OCI-M1 (cell line): ENCODE measurements at places on chromosomes 13 and 19.

DNA sequence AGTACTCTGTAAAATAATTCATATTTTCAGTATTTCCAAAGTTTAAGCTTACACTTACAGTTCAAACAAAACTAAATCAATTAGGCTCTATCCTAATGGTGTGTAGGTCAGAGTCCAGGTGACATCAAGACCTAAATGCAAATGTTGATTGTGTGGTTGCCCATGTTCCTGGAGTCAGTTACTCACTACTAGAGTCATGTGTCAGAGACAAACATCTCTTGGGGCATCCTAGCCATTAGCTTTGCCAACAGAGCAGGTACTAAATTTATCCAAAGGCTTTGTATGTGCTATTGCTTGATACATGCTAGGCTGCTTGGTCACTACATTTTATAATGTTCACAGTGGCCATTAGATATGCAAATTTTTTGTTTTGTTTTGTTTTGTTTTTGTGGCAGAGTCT, 11.7 kb downstream of the SPRY2 start:
- no peak for DNase-seq

DNA sequence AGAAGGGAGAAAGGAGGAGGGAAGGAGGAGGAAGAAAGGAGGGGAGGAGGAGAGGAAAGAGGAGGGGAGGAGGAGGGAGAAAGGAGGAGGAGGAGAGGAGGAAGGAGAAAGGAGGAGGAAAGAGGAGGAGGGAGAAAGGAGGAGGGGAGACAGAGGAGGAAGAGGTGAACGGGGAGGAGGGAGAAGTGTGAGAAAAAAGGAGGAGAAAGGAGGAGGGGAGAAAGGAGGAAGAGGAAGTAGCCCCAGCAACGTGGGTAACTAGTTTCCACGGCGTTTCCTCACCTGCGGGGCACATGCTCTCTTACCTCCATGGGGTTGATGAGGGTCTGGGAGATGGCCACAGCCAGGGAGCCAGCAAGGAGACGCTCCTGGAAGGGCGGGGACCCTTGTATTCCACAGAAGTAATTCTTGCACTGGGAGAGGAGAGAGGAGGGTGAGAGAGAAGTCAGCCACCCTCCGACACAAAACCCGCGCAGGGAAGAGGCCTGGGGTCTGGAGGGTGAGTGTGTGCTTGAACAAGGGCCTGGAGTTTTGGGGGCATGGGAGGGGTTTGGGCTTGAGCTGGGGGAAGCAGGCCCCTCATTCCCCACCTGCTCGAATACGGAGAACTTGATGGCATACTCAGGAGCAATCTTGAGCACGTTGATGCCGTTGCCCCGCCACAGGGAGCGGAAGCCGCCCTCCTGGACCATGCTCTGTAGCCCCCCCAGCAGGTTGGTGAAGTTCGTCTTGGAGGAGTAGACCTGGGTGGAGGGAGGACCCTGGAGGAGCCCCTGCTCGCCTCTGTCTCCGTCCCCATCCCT, 3.9 kb downstream of the SLC25A41 start:
- DNase-seq = peak; percentile 1

- no peak for DNase-seq
Observed at GRCh38 chr19:55559684-55560083, 14.3 kb upstream of the SBK3 start.

GRCh38 chr13:23731709-23732108, 157.5 kb downstream of the MIPEP start:
- no peak for DNase-seq

DNA sequence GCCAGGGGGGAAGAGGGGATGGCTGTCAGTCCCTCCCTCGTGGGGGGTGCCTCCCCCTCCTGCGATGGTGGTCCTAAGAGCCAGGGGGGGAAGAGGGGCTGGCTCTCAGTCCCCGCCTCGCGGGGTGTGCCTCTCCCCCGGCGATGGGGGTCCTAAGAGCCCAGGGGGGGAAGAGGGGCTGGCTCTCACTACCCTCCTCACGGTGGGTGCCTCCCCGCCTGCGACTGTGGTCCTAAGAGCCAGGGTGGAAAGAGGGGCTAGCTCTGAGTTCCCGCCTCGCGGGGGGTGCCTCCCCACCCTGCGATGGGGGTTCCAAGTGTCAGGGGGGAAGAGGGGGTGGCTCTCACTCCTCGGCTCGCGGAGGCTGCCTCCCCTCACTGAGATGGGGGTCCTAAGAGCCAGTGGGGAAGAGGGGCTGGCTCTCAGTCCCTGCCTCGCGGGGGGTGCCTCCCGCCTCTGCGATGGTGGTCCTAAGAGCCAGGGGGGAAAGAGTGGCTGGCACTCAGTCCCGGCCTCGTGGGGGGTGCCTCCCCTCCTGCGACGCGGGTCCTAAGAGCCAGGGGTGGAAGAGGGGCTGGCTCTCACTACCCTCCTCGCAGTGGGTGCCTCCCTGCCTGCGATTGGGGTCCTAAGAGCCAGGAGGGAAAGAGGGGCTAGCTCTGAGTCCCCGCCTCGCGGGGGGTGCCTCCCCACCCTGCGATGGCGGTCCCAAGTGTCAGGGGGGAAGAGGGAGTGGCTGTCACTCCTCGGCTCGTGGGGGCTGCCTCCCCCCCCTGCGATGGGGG, 2325.6 kb upstream of the PCDH20 start:
- no peak for DNase-seq

- DNase-seq = no peak
Observed at GRCh38 chr13:77176350-77176749, 149.4 kb upstream of the FBXL3 start.

- peak; percentile 3 for DNase-seq
Observed at GRCh38 chr13:39765801-39766463, 110.5 kb downstream of the COG6 start.

DNA sequence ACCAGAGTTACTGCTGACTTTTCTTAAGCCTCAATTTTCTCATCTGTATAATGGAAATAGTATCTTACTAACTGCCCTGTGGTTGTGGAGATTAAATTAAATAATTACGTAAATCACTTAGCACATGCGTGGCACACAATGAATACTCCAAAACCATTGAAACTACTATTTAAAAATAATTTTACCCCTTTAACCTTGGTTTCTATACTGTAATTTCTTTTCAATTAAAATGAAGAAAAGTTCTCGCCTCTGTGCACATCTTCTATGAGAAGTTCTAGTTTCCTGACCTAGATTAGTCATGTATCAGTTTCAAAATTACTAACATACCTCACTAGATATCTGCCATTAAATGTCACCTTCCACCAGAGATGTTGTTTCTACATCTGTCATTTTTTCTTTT, 5.7 kb downstream of the SLITRK1 start:
- no peak for DNase-seq

DNA sequence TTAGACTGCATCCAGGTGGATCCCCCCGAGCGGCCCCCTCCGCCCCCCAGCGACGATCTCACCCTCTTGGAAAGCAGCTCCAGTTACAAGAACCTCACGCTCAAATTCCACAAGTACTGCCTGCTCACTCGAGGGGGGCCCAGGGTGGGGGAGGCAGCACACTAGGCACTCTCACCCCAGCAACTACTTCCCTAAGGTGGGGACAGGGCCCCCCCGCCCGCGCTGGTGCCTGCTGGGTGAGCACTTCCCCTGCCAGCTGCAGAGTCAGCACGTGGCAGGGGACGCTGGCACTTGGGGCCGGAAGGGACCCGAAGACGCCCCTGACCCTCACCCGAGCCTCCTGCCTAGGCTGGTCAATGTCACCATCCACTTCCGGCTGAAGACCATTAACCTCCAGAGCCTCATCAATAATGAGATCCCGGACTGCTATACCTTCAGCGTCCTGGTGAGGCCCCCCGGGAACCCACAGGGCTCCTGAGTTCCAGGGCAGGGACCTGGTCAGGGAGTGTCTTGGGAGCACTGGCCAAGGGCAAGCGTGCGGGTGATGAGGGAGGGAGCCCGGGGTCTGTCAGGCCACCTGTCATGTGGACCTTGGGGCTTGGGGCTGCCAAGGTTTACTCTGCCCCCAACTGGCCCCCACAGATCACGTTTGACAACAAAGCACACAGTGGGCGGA, 5.2 kb downstream of the MCOLN1 start:
- no peak for DNase-seq

GRCh38 chr13:22936228-22936627, 244.6 kb upstream of the SGCG start:
- no peak for DNase-seq

DNA sequence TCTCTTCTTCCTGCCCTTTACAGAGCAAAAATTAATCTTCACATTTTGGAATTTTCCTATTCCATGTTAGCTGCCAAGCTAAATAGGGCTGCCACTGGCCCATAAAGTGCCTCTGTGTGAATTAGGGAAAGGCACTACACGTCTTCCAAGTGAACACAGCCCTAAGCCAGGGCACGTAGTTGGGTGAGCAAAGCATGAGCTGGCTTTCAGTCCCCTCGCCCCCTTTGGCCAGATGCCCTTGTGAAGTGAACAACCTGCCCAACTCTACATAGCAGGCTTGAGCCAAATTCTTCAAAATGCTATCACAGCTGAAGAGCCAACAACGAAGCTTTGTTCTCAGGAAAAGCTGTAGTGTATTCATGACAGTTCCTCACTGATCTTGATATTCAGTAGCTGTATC, 213.1 kb downstream of the OXGR1 start:
- DNase-seq = no peak

DNA sequence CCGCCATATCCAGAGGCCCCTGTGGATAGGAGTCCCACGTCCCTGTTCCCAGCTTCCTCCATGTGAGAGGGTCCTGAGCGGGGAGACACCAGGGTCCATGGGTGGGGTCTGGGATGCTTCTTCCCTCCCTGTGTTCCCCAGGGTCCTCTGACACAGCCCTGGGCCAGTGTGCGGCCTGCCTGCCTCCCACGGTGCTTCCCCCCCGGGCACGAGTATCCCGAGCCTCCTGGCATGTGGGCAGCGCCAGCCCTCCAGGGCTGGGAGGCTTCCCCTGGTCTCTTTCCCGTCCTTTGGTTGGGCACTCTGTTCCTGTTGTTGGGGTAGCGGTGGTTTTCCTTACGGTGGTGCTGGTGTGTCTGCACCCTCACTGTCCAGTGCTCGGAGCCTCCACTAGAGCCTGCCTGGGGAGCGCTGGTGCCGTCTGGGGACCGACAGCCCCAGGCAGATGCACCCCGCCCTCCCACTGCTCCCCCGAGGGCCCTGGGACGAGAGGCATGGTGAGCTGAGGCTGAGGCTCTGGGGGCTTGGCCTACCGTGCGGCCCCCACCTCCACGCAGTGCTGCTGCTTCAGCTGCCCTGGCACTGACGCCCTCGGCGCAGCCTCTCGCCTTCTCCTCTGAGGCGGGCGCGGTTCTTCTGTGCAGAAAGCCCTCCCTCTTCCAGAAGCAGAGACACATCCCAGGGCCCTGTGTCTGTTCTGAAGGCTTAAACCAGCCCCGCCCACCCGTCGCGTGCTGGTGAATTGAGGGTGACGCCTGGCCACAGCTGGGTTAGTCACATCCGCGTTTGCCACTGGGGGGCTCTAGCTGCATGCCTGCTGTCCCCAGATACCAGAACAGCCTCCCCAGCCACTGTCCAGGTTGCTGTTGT, 27.9 kb downstream of the PLEKHJ1 start:
- DNase-seq = no peak
